ENCODE measurements at places on chromosomes 5 and 9.

DNA sequence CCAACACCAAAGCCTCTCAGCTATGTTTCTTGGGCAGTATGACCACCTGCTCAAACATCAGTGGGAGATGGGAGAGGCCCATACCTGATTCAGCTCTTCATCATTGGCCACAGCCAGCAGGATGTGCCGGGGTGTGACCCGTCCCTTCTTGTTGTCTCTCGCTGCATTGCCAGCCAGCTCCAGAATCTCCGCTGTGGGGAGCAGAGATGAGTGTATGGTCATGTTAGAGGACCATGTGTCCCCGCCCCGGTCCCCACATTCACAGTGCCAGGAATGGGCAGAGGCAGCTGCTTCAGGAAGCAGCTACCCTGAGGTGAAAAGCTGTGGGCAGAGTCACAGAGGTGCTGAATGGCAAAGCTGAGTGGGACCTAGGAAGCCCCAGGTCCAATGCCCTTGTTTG is 29.1 kb downstream of the MACROH2A1 start:
- DNase-seq: no peak

GRCh38 chr9:111003182-111003581 is 35.1 kb downstream of the LPAR1 start:
- no peak for DNase-seq

DNA sequence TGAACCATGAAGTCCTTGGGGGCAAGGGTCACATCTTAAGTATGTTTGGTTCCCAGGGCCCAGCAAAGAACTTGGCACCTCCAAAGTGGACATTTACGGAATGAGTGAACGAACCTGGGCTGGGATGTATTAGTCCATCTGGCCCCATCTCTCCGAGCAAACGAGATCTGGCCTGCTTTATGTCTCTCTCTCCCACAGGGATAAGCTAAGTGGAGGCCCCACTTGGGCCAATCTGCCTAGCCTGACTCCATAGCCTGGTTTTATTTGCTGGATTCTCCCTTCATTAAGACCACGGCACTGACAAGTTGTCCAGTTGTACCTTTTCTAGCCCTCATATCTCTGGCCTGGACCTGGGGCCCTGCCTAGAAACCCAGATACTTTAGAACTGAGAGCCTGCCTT is 2.1 kb downstream of the TTLL11 start:
- DNase-seq: no peak

DNA sequence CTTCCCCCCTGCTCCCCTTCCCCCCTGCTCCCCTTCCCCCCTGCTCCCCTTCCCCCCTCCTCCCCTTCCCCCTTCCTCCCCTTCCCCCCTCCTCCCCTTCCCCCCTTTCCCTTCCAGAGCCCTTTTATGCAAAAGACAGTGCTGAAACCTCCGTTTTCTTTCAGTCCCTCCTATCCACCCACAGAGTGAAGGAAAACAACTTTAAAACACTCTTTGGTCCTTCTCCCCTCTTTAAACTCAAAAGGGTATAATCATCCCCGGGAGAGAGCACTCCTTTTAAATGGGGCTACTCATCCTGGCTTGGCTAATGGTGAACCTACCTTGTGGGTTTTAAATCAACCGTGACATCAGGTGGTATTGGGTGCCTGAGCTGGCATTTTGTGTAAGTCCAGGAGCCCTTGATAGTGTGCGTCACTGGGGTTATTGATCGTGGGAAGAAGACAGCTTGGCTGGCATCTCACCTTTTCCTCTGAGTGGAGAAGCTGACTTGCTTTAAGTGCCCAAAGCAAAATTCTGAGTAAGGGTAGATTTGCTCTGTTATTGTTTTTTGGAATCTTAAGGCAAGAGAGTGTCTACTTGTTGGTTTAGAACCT is 2.7 kb downstream of the LARP1 start:
- no peak for DNase-seq

- no peak for DNase-seq
Observed at GRCh38 chr5:142065273-142065672, 43.3 kb upstream of the NDFIP1 start.
